Stimulated activated CD8-positive, alpha-beta memory T cell treated with anti-CD3 and anti-CD28 coated beads, Interleukin-7, amount 100 ng/mL, for 24 hours (primary cell): ENCODE measurements at places on chromosomes 6 and 20.

DNA sequence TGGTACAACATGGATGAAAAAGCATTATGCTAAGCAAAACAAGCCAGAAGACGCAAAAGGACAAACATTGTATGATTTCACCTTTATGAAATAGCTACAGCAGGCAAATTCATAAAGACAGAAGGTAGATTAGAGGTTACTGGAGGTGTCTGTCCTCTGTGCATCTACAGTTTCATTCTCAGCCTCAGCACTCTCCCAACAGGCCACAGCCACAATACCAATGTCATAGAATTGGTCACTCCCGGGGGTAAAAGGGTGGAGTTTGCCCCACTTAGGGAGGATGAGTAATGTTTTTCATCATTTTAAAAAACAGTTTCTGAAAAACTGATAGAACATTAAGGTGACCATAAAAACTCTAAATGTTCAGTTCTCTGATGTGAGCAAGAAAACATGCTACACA, 17.2 kb upstream of the TMX4 start:
- no peak for DNase-seq

GRCh38 chr20:54268941-54269340, 61.1 kb downstream of the PFDN4 start:
- DNase-seq, result no peak

- DNase-seq, result no peak
Measured at GRCh38 chr20:19074828-19075516, 137.5 kb upstream of the SLC24A3 start.

GRCh38 chr6:162203287-162203686, 524.3 kb downstream of the PRKN start:
- no peak for DNase-seq

DNA sequence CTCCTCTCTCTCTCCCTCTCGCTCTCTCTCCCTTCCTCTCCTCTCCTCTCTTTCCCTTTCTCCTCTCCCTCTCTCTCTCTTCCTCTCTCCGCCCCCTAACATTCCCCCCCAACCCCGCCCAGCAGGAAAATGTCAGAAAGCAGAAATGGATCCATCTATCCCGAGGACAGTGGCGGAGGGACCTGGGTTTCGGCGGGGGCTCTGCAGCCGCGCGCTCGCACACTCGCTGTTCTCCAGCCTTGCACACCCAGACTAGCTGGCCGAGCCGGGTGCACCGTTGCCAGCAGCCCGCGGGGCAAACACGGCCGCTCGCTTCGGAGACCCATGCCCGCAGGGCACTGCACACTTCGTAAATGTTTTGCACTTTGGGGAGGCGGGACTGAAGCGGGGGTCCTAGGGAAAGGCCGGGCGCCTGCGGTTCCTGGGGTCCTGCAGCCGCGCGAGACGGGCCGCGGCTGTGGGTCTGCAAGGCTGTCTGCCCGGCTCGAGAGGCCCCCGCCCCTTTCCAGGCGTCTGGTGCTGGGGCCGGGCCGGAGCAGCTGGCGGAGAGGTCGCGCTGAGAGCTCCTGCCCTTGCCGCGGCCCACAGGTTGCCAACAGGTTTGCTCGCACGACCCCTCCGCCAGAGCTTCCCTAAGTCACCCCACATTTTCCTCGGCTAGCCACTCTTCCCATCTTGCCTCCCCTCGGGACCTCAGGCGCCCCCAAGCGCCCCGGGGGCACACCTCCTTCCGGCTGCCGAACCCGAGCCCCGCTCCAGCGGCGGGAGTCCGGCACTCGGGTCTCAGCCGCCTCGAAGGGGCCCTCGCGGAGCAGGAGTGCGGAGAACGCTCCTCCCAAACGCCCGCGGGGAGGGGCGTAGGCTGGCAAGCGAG, 818 bp upstream of the MDGA1 start:
- DNase-seq, result peak; percentile 23
